ENCODE measurements at places on chromosomes 3 and 15.

DNA sequence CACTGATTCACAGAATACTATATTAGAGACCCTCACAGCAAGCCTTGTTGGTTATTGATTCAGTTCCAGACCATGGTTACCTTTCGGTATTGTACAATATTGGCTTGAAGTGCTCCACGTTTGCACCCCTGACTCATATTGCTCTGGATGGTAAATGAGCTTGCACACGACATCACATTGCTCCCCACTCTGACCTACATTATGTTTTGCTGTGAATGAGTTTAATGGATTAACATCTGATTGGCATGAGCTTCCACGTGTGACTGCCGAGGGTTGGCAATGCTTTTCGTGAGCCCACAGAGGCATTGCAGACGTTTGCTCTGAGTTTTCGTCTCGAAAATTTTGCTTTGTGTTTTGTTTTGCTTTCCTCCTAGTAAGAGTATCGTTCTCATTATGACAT lies 225.8 kb upstream of the ICE2 start:
- DNase-seq, result no peak

DNA sequence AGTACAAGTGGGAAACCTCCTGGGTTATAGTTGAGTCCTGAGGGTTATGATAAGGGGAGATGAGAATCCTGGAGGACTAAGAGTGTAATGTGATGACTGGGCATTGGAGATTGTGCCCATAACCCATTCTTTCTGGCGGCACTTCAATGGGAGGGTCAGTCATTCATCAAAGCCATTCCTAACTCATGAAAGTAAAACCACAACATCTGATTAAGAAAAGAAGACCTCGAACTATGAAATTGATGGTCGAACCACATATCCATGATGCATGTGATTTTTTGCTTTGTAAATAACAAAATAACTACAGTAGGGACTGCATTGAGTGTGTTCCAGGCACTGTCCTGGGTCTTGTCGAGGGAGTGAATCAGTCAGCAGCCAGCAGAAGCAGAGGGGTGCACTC lies 215.1 kb downstream of the SHQ1 start:
- no peak for DNase-seq

GRCh38 chr3:12268049-12268735 lies 20.7 kb upstream of the PPARG start:
- DNase-seq, result no peak

- no peak for DNase-seq
These were observed 314.7 kb upstream of the CFAP20DC start for GRCh38 chr3:59364496-59364895.

GRCh38 chr3:186746008-186746407 lies 28.8 kb downstream of the KNG1 start:
- no peak for DNase-seq

DNA sequence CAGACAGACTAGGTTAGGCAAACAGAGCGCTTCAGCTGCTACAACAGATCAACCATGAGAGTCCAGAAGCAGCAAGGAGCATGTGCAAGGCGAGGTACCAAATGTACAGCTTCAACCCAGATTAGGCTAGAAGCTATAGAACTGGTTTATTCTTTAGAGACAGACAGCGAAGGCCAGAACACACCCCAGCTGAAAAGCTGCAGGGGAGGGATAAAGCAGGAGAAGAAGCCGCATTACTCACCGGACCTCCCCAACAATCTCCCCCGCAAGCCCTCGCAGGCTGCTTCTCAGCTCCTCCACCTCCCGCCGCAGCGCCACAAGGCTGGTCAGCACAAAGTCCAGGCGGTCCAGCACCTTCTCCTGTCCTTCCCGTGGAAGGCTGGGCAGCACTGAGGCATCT lies 3.3 kb downstream of the RMDN3 start:
- no peak for DNase-seq

DNA sequence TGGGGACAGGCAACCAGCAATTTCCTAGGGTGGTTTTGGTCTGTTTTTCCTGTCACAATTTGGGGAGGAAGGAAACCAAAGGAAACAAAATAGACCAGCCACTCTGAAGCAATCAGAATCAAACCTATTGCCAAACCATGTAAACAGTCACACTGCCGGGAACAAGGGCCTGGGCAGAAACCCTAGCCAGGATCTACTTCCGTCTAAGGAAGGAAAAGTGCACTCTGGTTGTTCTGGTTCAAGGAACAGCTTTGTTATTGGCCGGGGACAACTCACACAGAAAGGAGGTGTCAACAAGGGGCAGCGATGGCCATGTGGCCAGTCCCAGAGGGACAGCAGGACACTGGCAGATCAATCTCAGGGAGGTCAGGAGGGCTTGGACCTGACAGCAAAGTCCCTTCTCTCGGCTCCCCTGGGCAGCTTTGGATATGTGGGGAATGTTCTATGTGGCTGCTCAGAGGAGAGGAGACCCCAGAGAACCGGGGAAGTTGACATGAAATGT lies 17.5 kb upstream of the RAD18 start:
- no peak for DNase-seq

DNA sequence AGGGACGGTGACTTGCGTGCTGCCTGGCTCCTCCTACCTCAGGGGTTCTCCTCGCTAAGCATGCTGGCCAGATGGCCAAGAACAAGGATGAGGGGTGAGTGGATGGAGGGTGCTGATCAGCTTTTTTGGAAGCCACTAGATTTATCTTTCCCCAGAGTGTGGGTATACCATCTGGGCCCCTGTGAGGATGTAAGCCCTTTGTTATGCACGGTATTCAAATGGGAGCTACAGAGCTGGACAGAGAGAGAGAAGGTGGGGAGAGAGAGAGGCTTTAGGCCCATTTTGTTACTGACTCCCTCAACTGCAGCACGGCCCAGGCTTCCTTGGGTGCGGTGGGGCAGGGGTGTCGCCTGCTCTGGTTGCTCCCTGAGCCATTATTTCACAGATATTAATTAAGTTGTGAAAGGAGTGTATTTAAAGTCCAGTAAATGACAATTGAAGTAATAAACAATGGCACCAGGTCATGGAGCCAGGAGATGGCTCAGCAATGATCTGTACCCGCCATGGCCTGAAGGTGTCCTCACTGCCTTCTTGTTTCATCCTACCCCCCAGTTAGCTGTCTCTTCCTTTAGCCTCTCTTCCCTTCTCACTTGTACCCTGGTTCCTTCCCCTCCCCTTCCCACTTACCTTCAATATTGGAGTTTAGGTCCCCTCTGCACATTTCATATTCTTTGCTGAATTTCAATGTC lies 158.0 kb downstream of the CLSTN2 start:
- no peak for DNase-seq

- DNase-seq, result no peak
These were observed 21.9 kb upstream of the OTOL1 start for GRCh38 chr3:161474741-161475140.

- DNase-seq, result peak; percentile 26
These were observed 22.5 kb downstream of the ALS2CL start for GRCh38 chr3:46670891-46671427.

DNA sequence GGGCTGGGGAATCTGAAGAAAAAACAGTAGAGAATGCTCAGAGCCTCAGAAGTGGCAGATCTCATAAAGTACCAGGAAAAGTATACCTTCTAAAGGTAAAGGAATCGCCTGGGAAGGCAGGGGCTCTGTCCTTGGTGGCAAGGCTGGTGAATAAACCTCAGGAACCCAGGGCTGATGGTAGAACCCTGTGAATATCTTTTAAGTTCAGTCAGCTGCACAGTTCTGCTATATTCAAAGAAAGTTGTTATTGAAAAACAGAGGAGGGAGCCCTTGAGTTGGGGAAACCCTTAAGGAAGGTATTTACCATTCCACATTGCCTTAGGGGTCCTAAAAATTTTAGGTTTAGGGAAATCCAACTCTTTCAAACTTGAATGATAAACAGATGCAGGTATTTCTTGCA lies 31.2 kb downstream of the ZPLD1 start:
- DNase-seq, result no peak

GRCh38 chr3:53252096-53252946 lies 3.5 kb downstream of the TKT start:
- DNase-seq, result no peak

DNA sequence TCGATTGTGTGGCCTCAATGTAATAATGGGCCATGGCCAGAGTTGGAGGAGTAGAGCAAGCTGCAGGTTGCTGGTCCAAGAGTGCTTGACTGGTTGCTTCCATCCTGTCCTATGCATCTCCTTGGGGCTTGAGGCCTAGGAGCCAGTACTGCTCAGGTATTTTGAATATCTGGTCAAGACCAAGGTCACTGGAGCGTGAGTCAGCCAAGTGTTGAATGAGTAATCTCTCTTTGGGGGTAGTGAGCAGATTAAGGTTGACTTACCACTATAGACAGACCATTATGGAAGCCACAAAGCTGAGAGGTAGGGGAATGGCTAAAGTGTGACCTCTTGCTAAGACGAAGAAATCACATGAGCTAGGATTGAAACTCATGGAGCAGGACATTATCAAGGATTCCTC lies 9.4 kb upstream of the PARP6 start:
- no peak for DNase-seq

DNA sequence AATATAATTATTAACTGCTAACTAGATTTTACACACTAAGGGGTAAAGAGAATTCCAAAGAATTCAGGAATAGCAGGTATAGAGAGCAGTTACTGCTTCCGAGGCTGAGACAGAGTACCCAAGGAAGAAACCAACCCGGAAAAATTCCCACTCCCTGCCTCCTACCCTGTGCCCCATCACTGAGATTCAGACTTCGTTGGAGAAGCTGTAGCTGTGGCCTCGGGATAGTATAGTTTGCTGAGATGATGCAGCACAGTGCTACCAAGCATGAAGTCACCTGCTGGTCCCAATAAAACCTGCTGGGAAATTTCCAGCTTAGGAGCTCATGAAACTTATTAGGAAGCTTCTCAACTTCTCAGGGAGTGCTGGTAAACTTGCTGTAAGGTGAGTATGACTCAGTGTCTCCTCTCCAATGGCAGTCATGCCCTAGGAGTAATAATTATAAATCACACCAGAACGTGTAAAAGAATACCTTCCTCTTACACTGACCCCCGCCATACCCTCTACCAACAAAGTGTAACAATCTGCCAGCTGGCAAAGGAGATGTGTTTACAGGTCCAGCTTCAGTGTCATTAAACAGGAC lies 215.2 kb upstream of the ROBO2 start:
- DNase-seq, result no peak

DNA sequence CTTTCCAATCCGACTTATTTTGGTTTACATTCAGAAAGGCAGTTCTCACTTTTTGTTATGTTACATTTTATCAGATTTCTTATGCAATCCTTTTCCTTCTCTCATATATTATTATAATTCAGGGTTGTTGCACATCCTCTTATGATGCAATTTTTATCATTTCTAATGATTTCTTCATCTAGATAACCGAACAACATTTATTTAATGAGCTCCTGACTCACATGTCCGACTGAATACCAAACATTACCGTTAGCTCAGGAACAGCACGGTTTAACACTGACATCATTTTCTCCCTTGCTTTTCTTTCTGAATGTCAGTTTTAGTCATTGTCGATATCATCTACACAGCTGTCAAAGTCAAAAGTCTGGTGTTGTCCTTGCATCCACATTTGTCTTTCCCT lies 199.2 kb downstream of the BCHE start:
- DNase-seq, result no peak

DNA sequence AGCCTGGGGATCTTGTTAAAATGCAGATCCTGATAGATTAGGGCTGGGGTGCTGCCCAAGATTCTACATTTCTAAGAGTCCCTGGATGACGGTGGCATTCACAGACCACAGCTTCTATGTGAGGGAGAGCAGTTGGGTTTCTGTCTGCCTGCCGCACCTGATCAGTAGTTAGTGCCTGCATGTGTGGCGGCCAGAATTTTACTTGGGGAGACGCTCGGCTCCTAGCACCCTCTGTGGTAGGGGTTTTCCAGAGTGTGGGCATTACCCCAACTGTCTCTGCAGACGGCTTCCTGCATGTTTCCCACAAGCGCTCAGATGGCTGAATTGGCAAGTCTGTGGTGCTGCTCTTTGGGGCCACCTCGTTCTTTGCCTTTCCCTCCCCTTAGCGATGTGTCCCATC lies 8.3 kb downstream of the GHRL start:
- DNase-seq, result no peak

DNA sequence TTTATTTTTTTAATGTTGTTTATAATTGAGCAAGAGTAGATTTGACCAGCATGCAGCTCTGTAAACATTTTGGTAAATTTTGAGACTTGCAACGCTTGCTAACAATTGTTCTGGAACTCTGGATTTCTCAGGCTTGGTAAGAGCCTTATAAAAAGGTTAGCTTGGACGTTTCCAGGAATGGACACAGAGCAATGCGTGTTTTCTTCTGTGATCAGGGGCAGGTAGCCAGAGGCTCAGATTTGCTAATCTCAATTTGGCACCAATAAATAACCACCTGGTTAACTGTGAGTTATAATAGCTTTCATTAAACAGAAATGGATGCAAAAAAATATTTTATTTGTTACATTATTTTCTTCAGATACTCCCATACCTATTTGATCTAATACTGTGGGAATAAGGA lies 39.8 kb downstream of the CADM2 start:
- DNase-seq, result no peak

DNA sequence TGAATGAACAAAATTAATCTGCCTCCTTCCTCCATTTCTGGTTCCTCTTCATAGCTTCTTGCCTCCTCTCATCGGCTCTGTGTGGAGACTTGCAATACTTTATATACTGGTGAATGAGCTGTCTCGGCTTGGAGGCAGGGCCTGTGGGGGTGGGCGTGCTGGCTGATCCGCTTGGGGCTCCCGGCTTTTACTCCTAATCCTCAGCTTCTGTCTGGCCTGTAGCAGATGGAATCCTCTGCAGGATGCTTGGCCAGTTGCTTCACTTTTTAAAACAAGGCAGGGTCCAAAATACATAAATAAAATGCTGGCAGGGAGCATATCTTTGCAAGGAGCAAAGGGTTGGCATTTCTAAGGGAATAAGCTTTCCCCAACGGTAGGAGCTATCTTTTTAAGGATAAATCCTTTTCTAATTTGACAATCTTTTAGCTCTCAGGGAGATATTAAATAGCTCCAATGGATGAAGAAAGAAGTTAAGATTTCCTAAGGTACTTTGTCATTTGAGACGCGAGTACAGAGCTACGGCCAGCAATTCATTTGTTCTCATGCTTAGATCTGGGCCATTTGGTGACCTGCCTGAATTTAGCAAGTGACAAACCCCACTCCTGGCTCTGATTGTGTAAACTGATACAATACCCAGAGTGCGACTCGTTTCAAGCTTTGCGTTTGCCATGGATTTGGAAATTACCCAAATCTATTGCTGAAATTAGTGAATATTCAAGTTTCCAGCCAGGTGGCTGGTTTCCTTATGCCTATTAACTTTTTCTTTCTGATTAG lies 18.9 kb downstream of the SV2B start:
- DNase-seq, result no peak

- no peak for DNase-seq
These were observed 201.3 kb downstream of the ABHD5 start for GRCh38 chr3:43892061-43892460.

GRCh38 chr3:120909602-120909878 lies 1.5 kb downstream of the STXBP5L start:
- no peak for DNase-seq

GRCh38 chr3:100875239-100875638 lies 118.0 kb downstream of the ABI3BP start:
- DNase-seq, result no peak
